ENCODE measurements at places on chromosomes 13 and 19.
A peak's percentile ranks its signal among the peaks of the same experiment; 100 is the strongest.

DNA sequence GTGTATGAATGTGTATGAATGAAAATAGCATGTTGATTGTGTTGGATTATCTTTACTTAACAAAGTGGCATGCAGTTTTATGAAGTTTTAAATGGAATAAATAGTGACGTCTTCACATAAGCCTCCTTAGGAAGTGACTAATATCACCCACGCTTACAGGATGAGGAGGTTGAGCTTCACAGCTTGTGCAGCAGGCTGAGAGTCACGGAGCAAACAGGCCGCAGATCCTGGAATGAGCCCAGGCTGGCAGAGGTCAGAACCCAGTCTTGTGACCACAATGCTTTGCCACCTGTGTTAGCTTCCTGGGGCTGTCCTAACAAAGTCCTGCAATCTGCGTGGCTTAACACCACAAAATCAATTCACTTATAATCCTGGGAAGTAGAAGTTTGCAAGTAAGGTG, 20.8 kb downstream of the LAIR2 start:
- no peak for DNase-seq

DNA sequence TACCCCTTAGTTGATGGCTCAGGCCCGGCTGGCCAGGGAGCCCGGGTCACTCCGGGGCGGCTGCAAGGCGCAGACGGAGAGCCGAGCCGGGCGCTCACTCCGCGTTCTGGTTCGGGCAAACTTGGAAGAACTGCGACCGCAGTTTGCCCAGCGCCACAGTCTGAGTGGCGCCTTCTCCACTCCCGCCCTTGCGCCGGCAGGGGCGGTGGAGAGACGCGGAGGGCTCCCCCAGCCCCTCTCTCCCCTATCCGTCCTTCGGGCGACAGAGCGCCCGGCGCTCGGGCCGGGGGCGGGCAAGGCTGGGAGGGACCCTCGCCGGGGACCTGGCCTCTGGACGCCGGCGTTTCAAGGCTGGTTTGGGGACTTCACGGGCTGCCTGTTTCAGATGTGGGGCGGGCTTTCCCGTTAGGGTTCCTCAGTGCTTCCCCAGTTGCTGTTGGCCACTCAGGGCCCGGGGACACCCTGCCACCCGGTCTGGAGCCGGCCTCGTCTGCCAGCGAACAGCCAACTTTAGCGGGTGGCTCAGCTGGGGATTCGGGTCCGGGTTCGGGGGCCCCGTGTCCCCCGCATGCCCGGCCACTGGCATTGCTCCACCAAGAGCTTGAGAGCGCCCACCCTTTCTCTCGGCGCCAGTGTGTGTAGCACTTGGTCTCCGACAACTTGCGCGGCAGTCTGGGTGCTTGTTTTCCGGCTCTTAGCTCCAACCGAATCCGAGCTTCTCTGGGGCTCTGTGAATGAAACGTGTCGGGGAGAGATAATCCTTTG, 1.5 kb downstream of the GPC6 start:
- no peak for DNase-seq

DNA sequence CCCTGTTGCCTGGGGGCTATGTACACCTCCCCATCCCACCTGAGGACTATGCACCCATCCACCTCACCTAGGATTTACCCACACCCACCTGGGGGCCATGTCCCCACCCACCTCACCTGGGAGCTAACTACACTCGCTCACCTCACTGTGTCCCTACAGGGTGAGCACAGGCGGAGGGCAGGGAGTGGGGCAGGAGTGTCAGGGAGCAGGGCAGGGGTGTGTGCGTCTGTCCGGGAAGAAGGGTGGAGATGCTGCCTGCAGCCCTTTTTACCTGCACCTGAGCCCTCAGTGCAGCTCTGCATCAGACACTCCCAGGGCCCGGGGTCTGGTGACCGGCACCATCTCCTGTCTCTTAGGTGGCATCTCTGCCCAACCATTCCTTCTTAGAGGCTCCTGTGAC, 10.6 kb upstream of the CPAMD8 start:
- no peak for DNase-seq

DNA sequence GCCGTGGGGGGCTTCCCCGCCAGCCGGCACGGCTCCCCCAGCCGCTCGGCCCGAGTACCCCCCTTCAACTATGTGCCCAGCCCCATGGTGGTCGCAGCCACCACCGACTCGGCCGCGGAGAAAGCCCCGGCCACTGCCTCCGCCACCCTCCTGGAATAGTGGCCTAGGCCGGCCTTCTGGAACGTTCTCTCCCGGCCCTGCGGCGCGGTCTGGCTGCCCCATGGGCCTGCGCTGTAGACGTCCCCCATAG, 9.0 kb downstream of the C19orf25 start:
- no peak for DNase-seq

DNA sequence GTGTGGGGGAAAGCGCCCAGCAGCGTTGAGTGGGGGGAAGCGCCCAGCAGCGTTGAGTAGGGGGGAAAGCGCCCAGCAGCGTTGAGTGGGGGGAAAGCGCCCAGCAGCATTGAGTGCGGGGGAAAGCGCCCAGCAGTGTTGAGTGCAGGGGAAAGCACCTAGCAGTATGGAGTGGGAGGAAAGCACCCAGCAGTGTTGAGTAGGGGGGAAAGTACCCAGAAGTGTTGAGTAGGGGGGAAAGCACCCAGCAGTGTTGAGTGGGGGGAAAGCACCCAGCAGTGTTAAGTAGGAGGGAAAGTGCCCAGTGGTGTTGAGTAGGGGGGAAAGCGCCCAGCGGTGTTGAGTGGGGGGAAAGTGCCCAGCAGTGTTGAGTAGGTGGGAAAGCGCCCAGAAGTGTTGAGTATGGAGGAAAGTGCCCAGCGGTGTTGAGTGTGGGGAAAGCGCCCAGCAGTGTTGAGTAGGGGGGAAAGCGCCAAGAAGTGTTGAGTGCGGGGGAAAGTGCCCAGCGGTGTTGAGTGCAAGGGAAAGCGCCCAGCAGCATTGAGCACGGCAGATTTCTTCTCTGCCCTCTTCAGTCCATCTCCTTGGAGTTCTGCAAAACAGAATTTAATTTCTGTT, 138.4 kb downstream of the ATP11A start:
- DNase-seq: no peak

- no peak for DNase-seq
These were observed 9.8 kb upstream of the ARRDC2 start for GRCh38 chr19:17997969-17998826.

DNA sequence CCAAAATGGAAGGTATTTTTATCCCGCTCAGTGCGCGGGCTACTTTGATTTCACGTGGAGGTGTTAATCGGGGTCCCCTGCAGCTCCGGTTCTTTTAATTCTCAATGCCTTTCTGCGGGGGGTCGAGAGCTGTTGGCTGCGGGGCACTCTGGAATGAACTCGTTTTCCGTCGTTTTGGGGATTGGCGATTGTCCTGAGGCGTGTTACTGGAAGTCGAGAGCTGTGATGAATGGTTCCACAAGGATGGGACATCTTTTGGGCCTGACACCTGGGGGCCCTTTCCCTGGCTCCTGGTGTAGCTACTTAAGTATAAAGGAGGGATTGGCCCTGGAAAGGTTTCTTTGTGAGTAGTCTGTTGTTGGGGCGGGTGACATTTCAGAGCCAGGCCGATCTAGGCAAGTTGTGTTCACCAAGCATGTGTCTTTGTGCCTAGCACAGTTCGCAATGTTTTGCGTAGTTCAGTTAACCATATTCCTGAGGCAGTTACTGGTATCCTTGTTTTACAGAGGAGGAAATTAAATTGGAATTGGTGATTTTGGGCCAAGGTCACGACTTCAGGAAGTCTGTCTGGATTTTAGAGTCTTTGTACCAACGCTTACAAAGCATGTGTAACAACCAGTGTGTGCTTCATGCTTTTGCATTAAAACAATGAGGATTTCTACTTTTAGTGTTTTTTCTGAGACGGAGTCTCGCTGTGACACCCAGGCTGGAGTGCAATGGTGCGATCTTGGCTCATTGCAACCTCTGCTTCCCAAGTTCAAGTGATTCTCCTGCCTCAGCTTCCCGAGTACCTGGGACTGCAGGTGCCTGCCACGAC, 846 bp downstream of the RPL13A start:
- no peak for DNase-seq

DNA sequence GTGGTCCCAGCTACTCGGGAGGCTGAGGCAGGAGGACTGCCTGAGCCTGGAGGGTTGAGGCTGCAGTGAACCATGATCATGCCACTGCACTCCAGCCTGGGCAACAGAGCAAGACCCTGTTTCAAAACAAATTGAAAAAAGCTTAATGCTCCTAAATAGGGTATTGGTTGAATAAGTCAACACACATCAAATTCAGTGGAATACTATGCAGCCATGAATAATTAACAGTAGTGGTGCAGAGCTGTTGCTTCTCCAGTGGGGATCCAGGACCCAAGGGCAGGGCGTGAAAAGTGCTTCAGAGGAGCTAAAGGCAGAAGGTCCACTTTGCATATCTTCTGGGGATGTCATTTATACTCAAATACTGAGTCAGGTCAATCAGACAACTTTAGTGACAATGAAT, 18.2 kb downstream of the SIGLEC8 start:
- no peak for DNase-seq

DNA sequence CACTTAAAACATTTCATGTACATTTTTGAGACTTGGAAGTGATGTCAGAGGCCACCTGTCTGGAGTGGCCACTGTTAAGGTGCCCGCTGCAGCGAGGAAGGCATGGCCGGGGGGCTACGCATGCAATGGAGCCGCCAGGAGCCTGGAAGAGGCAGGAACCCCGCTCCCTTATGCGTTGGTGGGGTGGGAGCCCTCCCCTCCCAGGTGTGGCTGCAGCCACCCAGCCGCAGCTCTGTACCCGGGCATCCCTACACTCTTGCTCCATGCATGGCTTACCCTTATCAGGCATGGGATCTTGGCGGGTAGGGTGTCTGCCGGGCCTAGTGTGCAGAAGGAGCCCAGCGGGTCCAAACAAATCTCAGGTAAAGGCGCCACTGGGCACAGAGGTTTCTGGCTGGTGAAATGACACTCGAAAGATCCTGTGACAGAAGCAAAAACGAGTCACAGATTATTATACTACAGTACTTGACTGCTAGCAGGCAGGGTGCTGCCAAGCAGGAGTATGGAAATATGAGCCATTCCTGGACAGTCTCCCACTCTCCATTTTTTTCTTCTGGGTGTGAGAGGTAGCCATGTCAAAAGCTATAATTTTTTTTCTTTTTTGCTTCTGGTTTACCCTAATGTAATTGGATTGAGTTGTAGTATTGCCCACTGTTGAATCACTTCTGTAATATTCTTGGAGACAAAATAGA, 1606.3 kb upstream of the MIR17HG start:
- DNase-seq: no peak

DNA sequence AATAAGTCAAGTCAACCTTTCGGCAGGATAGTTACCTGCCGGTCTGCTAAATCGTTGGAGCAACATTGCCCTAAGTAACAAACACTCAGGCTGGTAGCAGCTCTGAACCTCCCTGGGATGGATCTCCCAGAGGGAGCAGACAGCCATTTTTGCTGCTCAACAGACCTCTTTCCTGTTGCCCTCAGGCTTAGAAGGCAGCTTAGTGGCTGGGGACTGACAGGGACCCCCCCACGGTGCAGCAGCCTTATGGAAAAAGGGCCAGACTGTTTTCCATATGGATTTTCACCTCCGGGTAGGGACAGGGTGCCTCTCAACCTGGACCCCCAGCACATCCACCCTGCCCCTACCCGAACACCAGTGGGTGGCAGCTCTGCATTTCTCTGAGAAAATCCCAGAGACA, 49.7 kb downstream of the UBL3 start:
- no peak for DNase-seq

GRCh38 chr19:5714816-5715215, 5.1 kb downstream of the LONP1 start:
- DNase-seq: no peak

GRCh38 chr13:30346153-30346788, 38.9 kb upstream of the KATNAL1 start:
- peak; percentile 74 for DNase-seq
